ENCODE measurements at places on chromosomes 16 and 17. TPM values are rescaled to one million over a fixed set of nuclear protein-coding genes. Genes with fewer than 3 reads are reported as not detected.

The TP53TG3B gene
- total RNA-seq: 0.23 TPM

The ZNF768 gene
- 47.3 TPM for total RNA-seq

The TPSG1 gene
- total RNA-seq: not detected

The CCL5 gene
- total RNA-seq: 1.5 TPM

The ZDHHC1 gene
- 6.9 TPM for total RNA-seq

The GLP2R gene
- total RNA-seq: 16.7 TPM

The TK2 gene
- 18.3 TPM for total RNA-seq

The FKBP10 gene
- 101 TPM for total RNA-seq

Data from A549 treated with Hydrocortisone at 1 μM for 4 hours (cell line).